GM18507 (cell line): ENCODE measurements at places on chromosomes 3 and 15.

- no peak for DNase-seq
These were observed 370.2 kb downstream of the TIGIT start for GRCh38 chr3:114664006-114664405.

DNA sequence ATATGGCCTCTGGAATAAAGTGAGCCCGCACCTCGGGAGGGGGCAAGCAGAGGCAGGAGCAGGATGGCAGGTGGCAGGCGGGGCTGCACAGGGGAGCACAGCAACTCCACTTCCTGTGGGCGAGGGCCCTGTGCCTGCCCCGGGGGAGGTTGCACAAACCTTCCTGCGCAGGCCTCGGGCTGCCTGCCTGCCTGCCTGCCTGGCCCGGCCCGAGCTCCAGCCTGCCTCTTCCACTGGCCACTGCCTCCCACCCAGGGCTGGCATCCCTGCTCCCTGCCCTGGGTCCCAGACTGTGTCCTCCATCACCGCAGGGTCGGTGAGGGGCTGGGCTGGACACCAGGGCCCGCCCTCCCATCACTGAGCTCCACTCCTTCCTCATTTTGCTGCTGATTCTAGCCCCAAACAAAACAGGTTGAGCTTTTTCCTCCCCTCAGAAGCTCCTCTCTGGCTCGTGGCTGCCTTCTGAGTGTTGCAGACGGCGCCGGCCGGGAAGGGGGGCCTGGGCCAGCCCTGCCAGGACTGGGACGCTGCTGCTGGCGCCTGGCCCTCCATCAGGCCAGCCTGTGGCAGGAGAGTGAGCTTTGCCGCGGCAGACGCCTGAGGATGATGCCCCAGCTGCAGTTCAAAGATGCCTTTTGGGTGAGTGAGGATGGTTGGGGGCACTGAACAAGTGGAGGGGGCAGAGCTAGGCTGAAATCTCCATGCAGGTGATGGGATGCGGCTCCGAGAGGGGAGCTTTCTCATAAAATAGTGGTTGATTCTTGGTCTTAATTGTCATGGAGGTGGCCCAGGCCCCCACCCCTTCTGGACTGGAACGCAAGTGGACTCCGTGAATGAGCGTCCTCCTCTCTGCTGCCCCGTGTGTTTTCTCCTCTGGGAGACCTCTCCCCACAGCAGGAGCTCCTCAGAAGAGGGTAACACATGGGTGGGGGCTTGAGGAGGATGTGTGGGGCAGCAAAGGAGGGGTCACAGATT, at the start of gene PSTPIP1:
PSTPIP1 (plus strand) TSS at position 156 of the 975 bp plus-strand sequence; CDS start at position 604, 448 bp downstream.
- DNase-seq = no peak

DNA sequence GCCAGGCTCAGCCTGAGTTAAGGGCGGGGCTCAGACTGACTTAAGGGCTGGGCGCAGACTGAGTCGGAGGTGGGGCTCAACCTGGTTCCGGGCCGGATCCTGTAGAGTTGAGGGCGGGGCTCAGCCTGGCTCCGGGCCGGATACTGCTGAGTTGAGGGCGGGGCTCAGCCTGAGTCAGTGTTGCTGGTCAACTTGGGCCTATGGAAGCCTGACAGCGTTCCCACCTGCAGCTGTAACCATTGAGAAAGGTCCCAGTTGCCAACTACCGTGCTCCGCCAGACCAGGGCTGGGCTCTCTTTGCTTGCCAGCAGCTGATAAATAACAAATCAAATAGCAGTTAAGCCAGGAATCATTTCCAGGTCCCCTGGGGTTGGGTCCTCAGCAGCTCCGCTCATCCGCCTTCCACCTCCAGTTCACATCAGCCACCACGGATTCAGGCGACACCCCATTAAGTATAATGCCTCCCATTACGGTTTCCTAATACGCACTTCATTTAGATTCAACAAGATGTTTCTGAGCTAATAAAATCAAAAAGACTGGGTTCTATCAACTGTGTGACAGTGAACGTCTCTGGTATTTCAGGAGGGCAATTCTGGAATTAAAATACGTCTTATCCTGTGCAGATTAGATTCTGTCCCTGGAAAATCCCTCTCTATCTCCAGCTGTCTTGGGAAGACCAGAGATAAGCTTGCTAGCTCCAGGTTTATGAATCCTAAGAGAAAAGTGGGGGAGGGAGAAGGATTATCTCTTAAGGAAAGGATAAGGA, 7.3 kb downstream of the GRIP2 start:
- DNase-seq = no peak

- no peak for DNase-seq
These were observed 205.8 kb downstream of the TJP1 start for GRCh38 chr15:29616512-29616911.

DNA sequence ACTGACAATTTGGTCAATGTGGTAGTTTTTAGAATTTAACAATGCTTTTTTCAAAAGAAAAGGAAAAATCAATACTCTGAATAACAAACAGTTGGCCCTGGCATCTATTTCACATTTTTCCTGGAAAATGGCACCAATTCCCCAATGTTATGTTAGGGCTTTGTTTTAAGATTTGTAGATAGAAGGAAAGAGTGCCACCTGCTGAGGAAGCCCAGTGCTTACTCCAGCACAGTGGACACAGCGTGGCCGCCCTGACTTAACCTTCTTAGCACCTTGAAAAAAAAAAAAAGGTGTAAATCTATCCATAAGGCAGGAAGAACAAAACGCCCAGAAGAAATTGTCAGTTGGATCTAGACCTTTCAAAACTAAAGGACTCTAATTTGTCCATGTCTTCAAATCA, 110.7 kb upstream of the CNTN4 start:
- DNase-seq = no peak

GRCh38 chr3:52962160-52962559, 64.8 kb upstream of the STIMATE start:
- no peak for DNase-seq

GRCh38 chr3:37308247-37308646, 133.9 kb upstream of the LRRFIP2 start:
- no peak for DNase-seq

- no peak for DNase-seq
These were observed 34.1 kb upstream of the FBLN2 start for GRCh38 chr3:13514639-13515435.

DNA sequence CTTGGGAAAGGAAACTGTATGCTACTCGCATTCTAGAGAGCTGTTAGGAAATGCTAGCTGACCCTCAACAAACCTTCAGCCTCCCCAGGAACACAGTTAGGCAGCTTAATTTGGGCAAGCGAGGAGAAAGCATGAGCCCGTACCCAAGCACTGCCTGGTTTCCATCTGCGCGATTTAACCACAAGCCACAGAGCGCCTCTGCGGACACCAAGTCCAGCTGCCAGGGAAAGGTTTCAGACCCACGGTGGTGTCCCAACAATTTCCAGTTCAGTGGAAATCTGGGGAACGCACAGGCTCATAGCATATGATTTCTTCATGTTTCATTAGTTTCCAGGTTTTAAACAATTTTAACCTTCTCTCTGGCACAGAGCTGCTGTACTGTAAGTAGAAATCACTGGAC, 617.6 kb downstream of the FHIT start:
- no peak for DNase-seq

GRCh38 chr3:143751643-143752178, 96.6 kb downstream of the SLC9A9 start:
- DNase-seq = no peak

DNA sequence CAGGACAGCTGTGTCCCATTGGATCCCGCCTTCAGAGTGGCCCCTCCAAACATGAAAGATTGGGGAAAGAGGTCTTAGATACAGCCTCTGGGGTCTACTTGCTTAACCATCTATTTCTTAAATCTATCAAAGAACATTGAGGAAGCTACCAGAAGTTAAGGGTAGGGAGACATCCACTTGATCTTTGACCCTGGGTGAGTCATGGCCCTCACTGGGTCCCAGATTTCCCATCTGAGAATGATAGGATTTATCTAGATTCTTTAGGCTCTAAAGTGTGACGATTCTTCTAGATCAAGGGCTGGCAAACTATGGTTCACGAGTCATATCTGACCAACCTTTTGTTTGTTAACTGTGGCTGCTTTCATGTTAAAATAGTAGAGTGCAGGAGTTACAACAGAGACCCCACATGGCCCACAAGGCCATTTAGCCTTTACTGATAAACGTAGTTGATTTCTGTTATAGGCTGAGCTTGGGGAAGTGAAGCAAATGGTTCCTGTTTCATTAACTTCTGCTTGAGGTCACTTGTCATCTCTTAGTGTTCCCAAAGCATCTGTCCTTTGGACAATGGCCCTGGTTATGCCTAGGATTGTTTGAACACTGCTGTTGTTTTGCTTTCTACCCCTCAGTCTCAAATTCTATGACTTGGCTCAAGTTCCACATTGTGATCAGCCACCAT, 8.0 kb downstream of the MUC13 start:
- DNase-seq = no peak

GRCh38 chr3:184685646-184686045, 26.2 kb downstream of the MAGEF1 start:
- no peak for DNase-seq

DNA sequence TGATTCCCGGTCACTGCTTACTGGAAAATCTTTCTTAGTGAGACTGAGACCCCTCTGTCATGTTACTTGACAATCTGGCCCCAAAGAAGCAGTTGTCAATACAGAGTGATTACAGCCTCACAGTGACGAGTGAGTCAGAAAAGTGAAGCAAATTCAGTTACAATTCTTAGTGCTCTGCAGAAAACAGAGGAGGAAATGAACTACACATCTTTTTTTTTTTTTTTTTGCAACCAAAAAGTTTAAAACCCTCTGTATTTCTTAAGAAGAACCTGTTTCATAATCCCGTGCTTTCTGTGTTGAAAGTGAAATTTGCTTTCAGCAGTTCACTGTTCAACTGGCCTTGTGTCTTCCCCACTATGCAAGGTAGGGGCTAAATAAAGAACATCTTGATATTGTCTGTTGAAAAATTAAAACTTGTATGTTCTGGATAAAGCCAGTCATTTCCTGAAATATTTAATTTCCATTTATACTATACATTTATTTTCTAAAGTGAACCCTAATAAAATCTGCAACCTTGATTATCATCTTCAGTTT, 1.9 kb downstream of the AQP9 start:
- no peak for DNase-seq

GRCh38 chr3:60998858-60999257, 252.4 kb downstream of the FHIT start:
- no peak for DNase-seq

DNA sequence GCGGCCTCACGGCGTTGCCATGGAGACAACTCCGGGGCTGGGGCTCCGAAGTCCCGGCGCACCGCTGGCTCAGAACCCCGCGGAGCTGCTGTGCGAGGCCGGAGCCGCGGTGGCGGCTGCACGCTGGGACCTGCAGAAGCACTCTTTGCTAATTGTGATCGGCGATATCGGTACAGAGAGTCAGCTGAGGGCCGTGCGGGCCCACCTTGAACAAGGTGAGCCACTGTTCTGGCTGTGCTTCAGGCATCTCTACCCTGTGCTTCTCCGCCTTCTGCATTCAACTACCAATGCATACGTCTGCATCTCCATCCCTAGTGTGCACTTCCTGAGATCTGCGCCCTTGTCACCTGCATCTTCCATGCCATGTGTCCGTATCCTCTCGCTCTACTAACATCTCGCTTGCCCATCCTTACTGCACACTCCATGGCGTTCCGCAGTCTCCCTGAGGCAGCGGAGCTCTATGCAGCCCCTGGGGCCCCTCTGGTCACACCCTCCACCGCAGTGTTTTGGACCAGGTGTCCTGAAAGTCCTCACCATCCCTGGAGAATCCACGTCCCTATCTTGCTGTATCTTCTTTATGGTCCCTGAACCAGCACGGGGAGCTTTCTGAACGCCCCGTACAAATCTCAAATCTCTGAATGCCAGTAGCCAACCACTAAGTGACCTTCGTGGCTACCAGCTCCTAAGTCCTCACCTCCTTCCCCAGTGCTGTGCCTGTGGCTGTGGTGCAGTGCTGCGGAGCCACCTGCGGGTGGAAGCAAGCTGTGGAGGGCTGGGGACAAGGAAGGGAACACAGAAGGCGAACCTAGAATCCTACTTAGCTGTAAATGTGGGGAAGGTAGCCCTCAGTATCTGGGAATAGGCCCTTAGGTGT, 6.2 kb upstream of the MAP1A start:
- DNase-seq = no peak

DNA sequence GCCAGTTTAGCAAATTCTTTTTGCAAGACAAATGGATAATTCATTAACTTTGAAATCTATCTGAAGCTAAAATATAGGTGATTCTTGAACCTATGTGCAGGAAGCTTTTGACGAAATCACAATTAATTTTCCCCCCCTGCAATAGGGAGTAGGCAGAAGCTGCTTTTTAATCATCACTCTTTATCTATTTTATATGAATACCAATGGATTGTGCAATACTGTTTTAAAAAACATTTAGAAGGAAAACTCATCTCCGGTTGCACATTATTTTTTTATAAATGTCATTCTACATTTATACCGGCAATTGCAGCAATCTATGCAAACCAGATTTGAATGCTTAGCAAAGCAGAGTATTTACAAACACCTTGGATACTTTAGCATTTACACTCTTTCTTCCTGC, 121.1 kb upstream of the TMCO5A start:
- DNase-seq = no peak
